ENCODE measurements at places on chromosomes 5 and 9. TPM values are rescaled to one million over a fixed set of nuclear protein-coding genes. Genes with fewer than 3 reads are reported as not detected.

C9 gene
- 0.47 TPM for polyA plus RNA-seq

DNA sequence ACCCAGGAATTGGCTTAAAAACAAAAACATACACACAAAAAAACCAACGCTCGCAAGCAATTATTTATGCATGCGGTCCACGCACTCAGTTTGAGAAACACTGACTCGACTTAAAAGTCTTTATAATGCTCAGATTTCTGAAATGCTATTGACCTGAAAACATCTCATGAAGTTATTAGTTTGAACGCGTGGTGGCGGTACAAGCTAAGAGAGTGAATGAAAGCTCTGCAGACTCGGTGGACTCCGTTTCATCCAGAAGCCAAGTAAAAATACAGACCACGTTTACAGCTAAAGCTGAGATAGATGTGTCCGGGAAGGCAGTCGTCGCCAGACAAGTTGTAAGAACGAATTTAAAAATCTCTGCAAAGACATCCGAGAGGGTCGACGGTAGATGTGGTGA lies at the start of gene PCDHB6:
Gene PCDHB6, plus strand, starts transcription at position 246 of the 400 bp plus-strand sequence. CDS start 201 bp downstream, outside the sequence.
- no peak for DNase-seq

- no peak for DNase-seq
Measured at GRCh38 chr9:71353720-71354119, 232.3 kb upstream of the TRPM3 start.

TRIM7 gene
- polyA plus RNA-seq = 3.7 TPM

GRCh38 chr5:171906703-171907590 lies 99.5 kb downstream of the FBXW11 start:
- DNase-seq = no peak

DNA sequence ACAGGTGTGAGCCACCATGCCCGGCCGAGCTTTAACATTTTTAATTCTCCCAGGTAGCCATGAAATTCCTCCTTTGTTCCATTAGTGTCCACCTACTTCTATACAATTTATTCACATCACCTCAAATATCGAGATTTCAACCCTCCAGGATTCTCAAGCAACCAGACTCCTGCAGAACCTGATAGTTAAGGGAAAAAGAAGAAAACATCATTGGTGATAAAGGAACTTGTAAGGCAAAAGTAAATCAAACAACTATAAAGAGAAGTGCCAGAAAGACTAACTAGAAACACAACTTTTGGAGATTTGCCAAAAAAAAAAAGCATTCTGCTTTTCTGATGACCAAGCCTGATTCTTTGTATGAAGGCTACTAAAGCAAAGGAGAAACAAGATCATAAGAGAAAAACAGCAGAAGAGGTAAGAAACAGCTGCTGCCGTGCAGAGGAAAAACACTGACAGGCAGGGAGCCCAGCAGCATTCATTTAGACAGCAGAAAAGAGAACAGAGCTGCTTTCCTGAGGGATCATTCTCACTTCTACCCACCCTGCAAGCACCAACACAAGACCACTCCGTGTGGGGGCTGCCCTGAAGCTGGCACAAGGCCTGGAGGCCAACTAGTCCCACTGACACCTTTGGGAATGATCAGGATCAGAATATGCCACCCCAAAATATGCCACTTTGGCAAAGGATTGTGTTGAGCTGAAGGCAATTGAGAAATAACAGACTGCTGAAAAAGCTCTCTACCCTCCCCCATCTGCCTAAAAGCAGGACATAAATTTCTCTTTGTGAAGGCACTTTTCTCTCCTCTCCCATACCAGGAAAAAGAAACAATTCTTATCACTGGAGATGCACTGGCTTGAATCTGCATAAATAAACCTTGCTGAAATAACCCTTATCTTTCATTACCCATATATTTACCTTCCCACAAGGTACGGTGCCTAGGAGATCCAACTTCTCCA lies 75.1 kb downstream of the ALDH7A1 start:
- DNase-seq = peak; percentile 49

LPAR1 gene
- 42.0 TPM for polyA plus RNA-seq
